Tibial nerve (tissue), 4 donors: ENCODE measurements at places on chromosomes 16 and 17.

DNA sequence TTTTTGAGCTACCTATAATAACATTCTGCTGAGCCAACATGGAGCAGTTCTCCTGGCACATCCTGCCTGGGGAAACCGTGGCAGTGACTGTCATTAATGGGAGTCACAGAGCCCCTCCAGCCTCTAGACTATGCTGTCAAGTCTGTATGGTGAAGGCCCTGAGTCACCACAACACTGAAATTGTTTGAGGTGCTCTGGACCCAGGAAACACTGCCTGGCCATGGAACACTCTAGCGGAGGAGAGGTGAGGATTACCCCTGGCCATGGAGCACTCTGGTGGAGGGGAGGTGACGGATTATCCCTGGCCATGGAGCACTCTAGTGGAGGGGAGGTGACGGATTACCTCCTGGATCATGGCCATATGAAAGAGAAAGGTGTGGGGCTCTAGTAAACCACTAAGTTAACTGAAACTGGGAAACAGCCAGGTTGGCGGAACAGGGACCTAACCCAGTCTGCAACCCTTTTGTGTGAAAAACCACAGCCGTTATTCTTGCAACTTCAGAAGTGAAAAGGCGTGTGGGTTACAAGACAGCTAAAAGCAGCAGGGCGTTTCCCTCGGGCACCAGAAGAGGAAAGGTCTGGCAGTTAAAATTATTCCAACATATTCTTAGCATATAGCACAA is 156.7 kb downstream of the KCNJ12 start:
- H3K27me3 ChIP-seq = no peaks in the 10 kb centered on the region
- no peaks in the 10 kb centered on the region for H3K4me1 ChIP-seq
- H3K36me3 ChIP-seq = peaks cover 45% of the 10 kb centered on the region
- no peak overlapping the region for H3K4me3 ChIP-seq
- no peak for DNase-seq

GRCh38 chr16:11836650-11837244 is 14.6 kb downstream of the RSL1D1 start:
- DNase-seq = no peak
- no peak overlapping the region for H3K27ac ChIP-seq
- H3K4me3 ChIP-seq = no peak overlapping the region
- H3K27me3 ChIP-seq = no peaks in the 10 kb centered on the region
- no peaks in the 10 kb centered on the region for H3K36me3 ChIP-seq

GRCh38 chr17:37527249-37527851 is 37.7 kb downstream of the DUSP14 start:
- no peak overlapping the region for H3K27ac ChIP-seq
- H3K4me3 ChIP-seq = no peak overlapping the region
- H3K27me3 ChIP-seq = no peaks in the 10 kb centered on the region
- H3K36me3 ChIP-seq = peaks cover 89% of the 10 kb centered on the region
- no peaks in the 10 kb centered on the region for H3K4me1 ChIP-seq

GRCh38 chr16:77711179-77711578 is 11.1 kb upstream of the NUDT7 start:
- H3K27me3 ChIP-seq = no peaks in the 10 kb centered on the region
- no peak overlapping the region for H3K4me3 ChIP-seq
- no peak for DNase-seq
- H3K27ac ChIP-seq = no peak overlapping the region
- H3K4me1 ChIP-seq = no peaks in the 10 kb centered on the region
- H3K36me3 ChIP-seq = no peaks in the 10 kb centered on the region

GRCh38 chr16:23518435-23518891 is 8.2 kb upstream of the GGA2 start:
- H3K36me3 ChIP-seq = peaks cover 10% of the 10 kb centered on the region
- H3K4me3 ChIP-seq = no peak overlapping the region
- H3K27ac ChIP-seq = no peak overlapping the region
- H3K4me1 ChIP-seq = no peaks in the 10 kb centered on the region
- no peak for DNase-seq
